ENCODE measurements at places on chromosomes 12 and 14. TPM values are rescaled to one million over a fixed set of nuclear protein-coding genes. Genes with fewer than 3 reads are reported as not detected.

DNA sequence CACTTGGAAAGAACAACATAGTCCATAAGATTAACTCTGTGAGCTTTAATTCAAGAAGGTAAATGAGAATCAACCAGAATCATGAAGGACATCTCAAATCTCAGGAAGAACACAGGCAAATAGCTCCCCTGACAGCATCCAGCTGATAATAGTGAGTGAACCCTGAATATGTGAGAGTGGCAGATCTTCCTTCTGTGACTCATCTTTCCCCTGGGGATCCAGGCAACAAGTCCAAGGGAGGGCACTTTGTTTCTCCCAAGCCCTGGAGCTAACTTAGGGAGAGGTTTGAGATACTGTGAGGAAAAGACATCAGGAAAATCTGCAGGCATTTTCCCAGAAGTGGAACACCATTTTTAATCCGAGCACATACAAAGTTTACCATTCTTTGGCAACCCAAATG lies 763.9 kb upstream of the MGAT4C start:
- H3K4me3 ChIP-seq, result no peak overlapping the region
- no peaks in the 10 kb centered on the region for H3K27me3 ChIP-seq
- no peak overlapping the region for H3K27ac ChIP-seq
- no peaks in the 10 kb centered on the region for H3K36me3 ChIP-seq
- DNase-seq, result no peak

DNA sequence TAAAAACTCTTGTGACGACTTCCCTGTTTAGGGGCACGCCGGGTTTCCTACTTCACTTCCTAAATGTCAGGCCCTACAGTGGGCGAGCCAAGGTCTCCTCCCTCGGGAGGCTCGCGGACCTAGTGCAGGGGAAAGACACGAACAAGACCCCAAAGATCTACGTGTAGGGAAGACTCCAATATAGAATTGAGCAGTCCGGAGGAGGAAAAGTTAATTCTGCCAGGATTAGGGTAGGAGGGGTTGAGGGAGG lies 564 bp downstream of the ATXN3 start:
- DNase-seq, result no peak
- H3K4me1 ChIP-seq, result peaks cover 45% of the 10 kb centered on the region
- H3K36me3 ChIP-seq, result no peaks in the 10 kb centered on the region
- H3K27ac ChIP-seq, result peak overlapping the region; percentile 91
- H3K27me3 ChIP-seq, result no peaks in the 10 kb centered on the region

Gene MUCL1
- not detected for total RNA-seq

Gene DLGAP5
- total RNA-seq, result 69.2 TPM

Gene TAS2R13
- total RNA-seq, result 0.16 TPM

Data from activated naive CD8-positive, alpha-beta T cell treated with anti-CD3 and anti-CD28 coated beads for 36 hours (primary cell).